Activated CD4-positive, alpha-beta memory T cell treated with anti-CD3 and anti-CD28 coated beads for 36 hours (primary cell): ENCODE measurements at places on chromosomes 12 and 14.

- DNase-seq, result no peak
Observed at GRCh38 chr14:95891742-95892141, 15.1 kb downstream of the TUNAR start.

DNA sequence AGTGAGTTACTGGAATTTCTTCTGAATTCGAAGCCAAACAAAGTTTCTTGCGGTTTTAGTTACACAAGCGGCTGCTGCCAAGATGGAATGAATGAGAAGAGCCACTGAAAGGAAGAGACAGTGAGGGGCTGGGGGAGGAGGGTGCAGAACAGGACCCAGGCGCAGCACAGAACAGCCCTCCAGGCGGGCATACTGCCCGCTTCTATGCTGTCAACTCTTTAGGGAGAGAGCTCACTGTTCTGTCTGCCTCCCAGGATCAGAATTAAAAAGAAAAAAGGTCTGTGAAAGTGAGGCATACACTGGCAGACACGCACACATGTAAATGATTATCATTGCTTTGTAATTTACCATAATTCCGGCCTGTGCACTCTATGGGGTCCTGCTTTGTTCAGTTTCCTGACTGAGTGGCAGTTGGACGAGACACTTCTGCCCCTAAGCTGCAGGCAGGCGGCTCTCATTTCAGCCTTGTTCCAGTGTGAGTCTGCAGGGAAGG lies 231.6 kb downstream of the CACNA1C start:
- no peak for DNase-seq

DNA sequence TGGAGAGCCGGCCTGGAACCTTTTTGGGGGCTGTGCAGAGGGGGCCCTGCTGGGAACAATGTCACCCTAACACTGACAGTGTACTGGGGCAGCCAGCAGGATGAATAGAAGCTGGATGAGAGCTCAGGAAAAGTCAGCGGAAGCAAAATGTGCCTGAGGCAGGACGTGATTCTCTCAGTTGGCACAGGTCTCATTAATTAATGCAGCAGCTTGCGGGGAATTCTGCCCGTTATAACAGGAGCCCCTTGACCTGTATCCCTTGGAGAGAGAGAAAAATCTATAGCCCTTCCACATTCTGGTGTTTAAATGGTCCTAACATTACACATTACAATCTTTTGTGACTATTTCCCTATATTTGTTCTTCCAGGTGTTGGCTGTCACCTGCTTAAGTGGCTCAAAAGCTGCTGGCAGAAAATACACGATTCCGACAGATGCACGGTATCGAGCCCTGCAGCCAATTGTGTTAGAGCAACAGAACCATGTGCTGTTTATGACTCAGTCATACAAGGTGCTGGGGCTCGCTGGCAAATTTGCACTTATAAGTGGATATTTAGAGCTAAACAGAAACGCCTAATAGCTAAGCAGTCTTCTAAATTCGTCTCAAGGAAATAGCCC lies 854.7 kb downstream of the AACS start:
- no peak for DNase-seq

GRCh38 chr12:104510873-104511440 lies 54.2 kb downstream of the CHST11 start:
- no peak for DNase-seq

GRCh38 chr14:35470755-35471154 lies 63.2 kb upstream of the INSM2 start:
- no peak for DNase-seq
